Adrenal gland (tissue), 19 donors: ENCODE measurements at places on chromosomes 11 and 22. TPM values are rescaled to one million over a fixed set of nuclear protein-coding genes. Genes with fewer than 3 reads are reported as not detected.

DNA sequence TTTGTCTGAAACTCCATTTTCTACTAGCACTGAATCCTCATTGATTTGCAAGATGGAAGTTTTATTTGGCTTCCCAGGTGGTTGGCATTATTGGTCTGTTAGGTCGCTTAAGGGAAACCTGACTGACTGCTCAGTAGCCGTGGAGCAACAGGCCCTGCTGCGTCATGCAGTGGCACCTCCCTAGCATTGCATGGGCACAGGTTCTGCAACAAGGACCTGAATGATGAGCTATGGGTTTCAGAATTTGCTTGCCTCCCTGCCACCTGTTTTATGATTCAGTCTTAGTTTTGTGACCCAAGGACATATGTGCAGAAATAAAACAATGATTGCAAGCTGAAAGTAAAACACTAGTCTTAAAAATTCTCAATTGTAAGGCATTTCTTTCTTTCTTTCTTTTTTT, 128.5 kb downstream of the SLC1A2 start:
- H3K27me3 ChIP-seq = no peaks in the 10 kb centered on the region
- H3K36me3 ChIP-seq = no peaks in the 10 kb centered on the region
- H3K4me3 ChIP-seq = no peak overlapping the region
- H3K27ac ChIP-seq = peak overlapping the region; percentile 44
- peak; percentile 70 for DNase-seq
- peaks cover 14% of the 10 kb centered on the region for H3K4me1 ChIP-seq

- no peak for DNase-seq
- no peak overlapping the region for H3K4me3 ChIP-seq
- no peaks in the 10 kb centered on the region for H3K4me1 ChIP-seq
These were observed 35.8 kb upstream of the SLN start for GRCh38 chr11:107747622-107748021.

DNA sequence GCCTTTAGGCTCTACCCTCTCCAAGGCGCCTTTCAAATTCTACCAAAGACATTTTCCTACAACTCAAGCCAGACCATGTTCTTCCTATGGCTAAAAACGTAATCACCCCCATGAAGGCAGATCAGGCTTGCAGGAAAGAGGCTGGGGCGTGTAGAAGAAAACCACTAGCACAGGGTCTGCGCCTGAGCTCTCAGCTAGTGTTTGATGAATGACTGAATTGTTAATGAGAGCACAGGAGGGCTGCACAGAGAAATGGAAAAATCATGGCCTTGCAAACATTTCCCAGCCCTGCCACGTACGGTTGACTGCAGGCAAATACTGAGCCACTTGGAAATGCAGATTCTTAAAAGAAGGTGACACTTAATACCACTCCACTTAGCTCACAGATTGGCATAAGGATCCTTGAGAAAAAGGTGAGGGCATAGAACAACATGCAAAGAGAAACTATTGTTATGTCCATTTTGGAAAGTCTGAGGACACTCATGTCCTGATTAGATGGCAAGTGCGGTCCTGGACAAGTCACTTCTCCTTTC, 148.6 kb downstream of the NXPE2 start:
- H3K4me1 ChIP-seq = no peaks in the 10 kb centered on the region
- no peak for DNase-seq
- H3K27ac ChIP-seq = no peak overlapping the region
- no peaks in the 10 kb centered on the region for H3K27me3 ChIP-seq

DNA sequence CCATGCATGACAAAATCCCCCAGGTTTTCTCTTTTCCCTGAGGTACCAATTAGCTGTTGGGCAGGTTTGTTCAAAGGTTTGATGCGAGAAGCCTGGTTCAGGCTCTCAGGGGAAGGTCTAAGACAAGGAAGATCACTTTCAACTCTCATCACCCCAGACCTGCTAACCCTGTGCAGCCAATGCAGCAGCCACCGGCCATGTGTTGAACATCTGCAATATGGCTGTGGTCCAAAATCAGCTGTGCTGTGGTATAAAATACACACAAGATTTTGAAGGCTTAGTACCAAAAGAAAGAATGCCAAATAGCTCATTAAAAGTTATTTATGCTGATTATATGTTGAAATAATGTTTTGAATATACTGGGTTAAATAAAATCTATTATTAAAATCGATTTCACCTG, 58.5 kb downstream of the SMCO4 start:
- DNase-seq = no peak
- no peaks in the 10 kb centered on the region for H3K27me3 ChIP-seq
- H3K4me3 ChIP-seq = no peak overlapping the region
- no peaks in the 10 kb centered on the region for H3K36me3 ChIP-seq

GRCh38 chr11:78147807-78148206, 8.4 kb upstream of the ALG8 start:
- no peaks in the 10 kb centered on the region for H3K27me3 ChIP-seq
- no peaks in the 10 kb centered on the region for H3K36me3 ChIP-seq

DNA sequence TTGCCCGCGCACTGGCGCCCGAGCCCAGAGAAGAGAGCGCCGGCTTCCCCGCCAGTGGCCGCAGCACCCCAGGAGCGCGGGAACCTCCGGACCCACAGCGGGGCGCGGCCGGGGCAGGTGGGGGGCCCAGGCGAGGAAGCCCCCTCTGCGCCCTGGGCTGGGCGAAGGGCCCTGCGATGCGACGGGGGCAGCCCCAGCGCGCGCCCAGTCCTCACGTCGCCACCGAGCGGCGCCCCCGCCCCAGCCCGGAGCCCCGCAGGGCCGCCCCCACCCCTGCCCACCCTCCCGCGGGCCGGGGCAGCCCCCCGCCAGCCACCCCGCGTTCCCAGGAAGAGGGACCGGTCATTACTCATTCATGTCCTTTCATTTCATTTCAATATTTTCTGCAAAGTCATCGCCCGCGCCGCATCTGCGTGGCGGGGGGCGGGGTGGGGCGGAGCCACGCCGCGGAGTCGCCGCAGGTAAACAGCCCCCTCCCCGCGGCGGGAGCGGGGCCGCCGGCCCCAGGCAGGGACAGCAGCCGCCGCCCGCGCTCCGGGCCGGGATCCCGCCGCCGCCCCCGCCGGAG, 673 bp upstream of the PANX2 start:
- DNase-seq = peak; percentile 56
- no peak overlapping the region for H3K27ac ChIP-seq
- no peaks in the 10 kb centered on the region for H3K36me3 ChIP-seq
- peaks cover 6% of the 10 kb centered on the region for H3K27me3 ChIP-seq
- no peak overlapping the region for H3K4me3 ChIP-seq

GRCh38 chr11:12789596-12790215, 115.5 kb downstream of the TEAD1 start:
- H3K4me1 ChIP-seq = no peaks in the 10 kb centered on the region
- no peak overlapping the region for H3K4me3 ChIP-seq
- H3K27me3 ChIP-seq = no peaks in the 10 kb centered on the region
- no peak overlapping the region for H3K27ac ChIP-seq

DNA sequence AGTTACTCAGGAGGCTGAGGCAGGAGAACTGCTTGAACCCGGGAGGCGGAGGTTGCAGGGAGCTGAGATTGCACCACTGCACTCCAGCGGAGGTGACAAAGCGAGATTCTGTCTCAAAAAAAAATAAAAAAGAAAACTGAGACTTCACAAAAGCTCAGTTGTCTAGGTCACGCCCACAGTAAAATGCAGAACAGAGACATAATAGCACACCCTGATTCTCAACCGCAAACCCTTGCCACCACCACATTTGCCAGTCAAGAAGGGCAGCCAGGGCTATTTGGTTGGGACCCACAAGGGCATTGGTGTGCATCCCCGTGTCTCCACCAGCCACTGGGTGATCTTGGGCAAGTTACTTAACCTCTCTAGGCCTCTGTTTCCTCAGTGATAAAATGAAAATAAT, 25.4 kb downstream of the CREB3L1 start:
- no peaks in the 10 kb centered on the region for H3K27me3 ChIP-seq
- peaks cover 15% of the 10 kb centered on the region for H3K4me1 ChIP-seq
- H3K27ac ChIP-seq = no peak overlapping the region
- no peak overlapping the region for H3K4me3 ChIP-seq
- H3K36me3 ChIP-seq = no peaks in the 10 kb centered on the region

- no peak overlapping the region for H3K4me3 ChIP-seq
- H3K4me1 ChIP-seq = no peaks in the 10 kb centered on the region
- no peak overlapping the region for H3K27ac ChIP-seq
- no peaks in the 10 kb centered on the region for H3K27me3 ChIP-seq
These were observed 141.4 kb downstream of the PARVA start for GRCh38 chr11:12518606-12519385.

DNA sequence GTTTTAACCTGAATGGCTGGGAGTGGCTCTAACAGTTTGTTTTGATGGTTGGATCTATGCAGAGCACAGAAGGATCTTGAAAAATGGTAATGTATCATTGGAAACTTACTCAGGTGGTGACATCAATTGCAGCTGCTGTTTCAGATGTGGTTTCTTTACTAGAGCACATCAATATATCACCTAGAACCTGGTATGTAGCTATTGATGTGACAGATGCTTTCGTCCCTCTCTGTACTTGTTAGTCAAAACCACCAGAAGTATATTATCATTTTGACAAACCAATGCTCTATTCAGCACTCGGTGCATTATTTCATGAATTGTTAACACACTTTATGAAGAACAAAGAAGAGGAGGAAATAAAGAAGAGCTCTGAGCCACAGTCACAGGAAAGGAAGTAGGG, 26.6 kb upstream of the SCN3B start:
- H3K4me3 ChIP-seq = no peak overlapping the region
- H3K4me1 ChIP-seq = no peaks in the 10 kb centered on the region
- no peak for DNase-seq
- H3K27ac ChIP-seq = no peak overlapping the region

DNA sequence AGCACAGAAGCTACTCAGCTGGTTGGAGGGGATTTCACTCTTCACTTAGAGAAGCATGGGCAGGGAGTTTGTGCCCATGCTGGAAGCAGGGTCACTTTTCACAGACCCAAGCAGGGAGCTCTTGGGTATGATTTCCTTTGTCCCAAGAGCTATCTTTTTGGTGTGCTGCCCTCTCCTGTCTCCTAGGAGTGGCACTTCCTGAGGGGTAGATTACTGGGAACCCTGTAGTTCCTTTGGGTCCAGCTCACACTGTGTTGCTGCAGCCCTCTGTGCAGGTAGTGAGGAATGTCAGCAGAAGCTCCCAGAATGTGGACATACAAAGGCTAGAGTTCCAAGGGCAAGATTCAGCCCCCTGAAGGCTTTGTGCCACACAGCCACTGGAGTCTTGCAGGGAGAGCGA, 537.1 kb upstream of the ANO3 start:
- DNase-seq = no peak
- no peak overlapping the region for H3K4me3 ChIP-seq
- no peak overlapping the region for H3K27ac ChIP-seq
- H3K27me3 ChIP-seq = no peaks in the 10 kb centered on the region

- H3K4me3 ChIP-seq = peak within 1 kb of the TSS; percentile 56
- DNase-seq = peak; percentile 44
- H3K27me3 ChIP-seq = no peaks in the 10 kb centered on the region
- no peaks in the 10 kb centered on the region for H3K36me3 ChIP-seq
These were observed at the start of gene GNAZ for GRCh38 chr22:23070418-23071229. Gene GNAZ, plus strand, starts transcription at chr22:23070519. Its CDS starts 25,177 bp downstream, at chr22:23095696.

DNA sequence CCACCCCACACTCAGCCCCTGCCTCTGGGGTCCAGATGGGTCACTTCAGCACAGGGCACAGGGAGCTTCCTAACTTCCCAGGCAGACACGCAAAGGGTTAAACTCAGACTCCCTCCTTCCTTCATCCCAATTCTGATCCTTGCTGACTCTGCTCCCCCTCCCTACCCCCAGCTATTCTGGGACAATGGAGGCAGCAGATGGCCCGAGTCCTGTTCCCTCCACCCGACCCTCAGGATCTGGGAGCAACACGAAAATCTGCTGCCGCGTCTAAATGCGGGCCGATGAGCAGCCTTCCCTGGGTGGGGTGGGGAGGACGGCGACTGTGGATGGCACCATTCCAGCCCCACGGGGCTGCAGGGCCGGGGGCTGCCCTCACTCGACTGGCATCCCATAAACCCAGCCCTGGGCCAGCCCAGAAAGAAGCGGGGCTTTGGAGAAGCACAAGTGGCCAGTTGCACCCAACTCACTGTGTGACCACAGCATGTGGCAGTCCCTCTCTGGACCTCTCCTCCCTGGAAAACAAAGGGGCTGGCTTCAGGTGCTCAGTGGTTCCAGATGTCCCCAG, 18.7 kb downstream of the MFNG start:
- H3K4me3 ChIP-seq = no peak overlapping the region

DNA sequence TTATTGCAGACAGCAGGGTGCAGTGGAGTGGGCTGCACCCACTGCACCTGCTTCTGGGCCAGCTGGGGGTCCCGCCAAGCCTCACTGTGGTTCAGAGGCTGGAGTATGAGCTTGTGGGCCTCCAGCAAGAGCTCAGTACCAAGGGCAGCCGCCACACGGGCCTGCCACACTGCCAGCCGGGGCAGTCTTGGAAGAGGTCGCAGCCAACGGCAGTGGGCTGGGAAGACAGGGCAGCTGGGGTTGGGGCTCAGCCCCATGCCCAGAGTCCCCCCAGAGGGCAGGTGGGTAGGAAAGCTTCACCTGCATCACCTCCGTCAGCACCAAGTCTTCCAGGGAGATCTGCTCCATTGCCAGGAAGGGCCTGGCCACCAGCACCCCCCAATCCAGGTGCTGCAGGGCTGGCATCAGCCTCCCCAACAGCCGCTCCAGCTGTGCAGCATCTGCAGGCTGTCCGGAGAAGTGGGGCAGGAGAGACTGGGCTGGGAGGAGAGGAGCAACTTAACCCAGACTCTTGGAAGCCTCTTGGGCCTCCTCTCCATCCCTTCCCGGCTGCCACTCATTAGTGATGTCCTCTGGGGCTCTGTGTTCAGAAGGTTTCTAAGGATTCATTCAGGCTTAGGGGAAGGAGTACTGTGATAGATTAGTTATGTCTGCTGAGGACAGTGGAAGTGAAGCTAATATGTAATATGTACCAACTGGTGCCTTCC, 1.1 kb upstream of the GSTT4 start:
- DNase-seq = no peak
- H3K4me3 ChIP-seq = no peak overlapping the region
- H3K27ac ChIP-seq = no peak overlapping the region
- H3K4me1 ChIP-seq = no peaks in the 10 kb centered on the region
- H3K27me3 ChIP-seq = no peaks in the 10 kb centered on the region

GRCh38 chr22:50507421-50507990, at the start of gene LMF2:
Gene LMF2, minus strand, starts transcription at chr22:50507702. Its CDS starts 27 bp downstream, at chr22:50507675.
- H3K4me3 ChIP-seq = peak within 1 kb of the TSS; percentile 86
- peak; percentile 88 for DNase-seq
- H3K4me1 ChIP-seq = peaks cover 25% of the 10 kb centered on the region
- no peaks in the 10 kb centered on the region for H3K36me3 ChIP-seq
- H3K27me3 ChIP-seq = no peaks in the 10 kb centered on the region
- H3K27ac ChIP-seq = peak within 1 kb of the TSS; percentile 97

DNA sequence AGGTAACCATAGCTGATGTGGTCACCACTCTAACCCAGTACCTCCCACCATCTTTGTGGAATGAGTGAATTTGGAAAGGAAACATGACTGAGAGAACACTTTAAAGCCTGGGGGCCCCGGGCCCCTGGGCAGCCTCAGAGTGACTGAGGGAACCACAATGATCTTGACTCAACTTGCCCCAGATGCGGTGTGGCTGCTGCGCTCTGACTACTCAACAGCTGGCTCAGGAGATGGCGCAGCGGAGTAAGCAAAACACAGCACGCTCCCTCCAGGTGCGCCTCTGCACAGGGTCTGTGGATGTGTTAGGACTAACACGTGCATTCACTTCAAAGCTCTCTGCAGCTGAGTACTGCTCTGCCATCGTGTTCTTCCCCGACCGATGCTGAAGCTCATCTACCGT, 5.9 kb downstream of the RNF215 start:
- H3K27me3 ChIP-seq = no peaks in the 10 kb centered on the region
- DNase-seq = no peak
- H3K4me1 ChIP-seq = no peaks in the 10 kb centered on the region
- H3K4me3 ChIP-seq = no peak overlapping the region

The PRDM11 gene
- total RNA-seq = 16.4 TPM

The TMEM86A gene
- total RNA-seq = 9.7 TPM

The FIBIN gene
- 5.3 TPM for total RNA-seq

The OR5F1 gene
- total RNA-seq = not detected

The PIH1D2 gene
- total RNA-seq = 2.1 TPM

The TRIM51 gene
- total RNA-seq = not detected

The RFPL1 gene
- not detected for total RNA-seq

The PLAAT5 gene
- total RNA-seq = 0.92 TPM

The OR5L2 gene
- total RNA-seq = not detected

The CCDC81 gene
- not detected for total RNA-seq

The ARVCF gene
- 30.2 TPM for total RNA-seq
